ENCODE measurements at places on chromosomes 7 and 10.
A peak's percentile ranks its signal among the peaks of the same experiment; 100 is the strongest.

DNA sequence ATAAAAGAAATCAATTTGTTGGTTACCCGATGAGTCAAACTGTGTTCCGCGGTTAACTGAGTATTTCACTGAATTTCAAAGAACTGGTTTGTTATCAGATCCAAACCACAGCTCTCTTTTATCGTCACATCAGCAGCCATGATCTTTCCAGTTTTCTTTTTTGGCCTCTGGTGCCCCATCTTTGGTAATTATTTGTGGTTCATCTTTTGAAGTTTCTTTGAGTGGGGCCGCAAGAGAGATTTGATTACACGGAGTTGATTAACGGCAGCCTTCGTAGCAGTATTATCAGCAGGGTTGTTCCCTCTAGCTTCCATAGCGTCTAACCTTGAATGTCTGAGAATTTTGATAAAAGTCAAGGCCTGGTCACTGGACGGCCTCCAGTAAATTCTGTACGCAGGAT, 154.9 kb upstream of the TNRC18 start:
- DNase-seq = peak; percentile 12

DNA sequence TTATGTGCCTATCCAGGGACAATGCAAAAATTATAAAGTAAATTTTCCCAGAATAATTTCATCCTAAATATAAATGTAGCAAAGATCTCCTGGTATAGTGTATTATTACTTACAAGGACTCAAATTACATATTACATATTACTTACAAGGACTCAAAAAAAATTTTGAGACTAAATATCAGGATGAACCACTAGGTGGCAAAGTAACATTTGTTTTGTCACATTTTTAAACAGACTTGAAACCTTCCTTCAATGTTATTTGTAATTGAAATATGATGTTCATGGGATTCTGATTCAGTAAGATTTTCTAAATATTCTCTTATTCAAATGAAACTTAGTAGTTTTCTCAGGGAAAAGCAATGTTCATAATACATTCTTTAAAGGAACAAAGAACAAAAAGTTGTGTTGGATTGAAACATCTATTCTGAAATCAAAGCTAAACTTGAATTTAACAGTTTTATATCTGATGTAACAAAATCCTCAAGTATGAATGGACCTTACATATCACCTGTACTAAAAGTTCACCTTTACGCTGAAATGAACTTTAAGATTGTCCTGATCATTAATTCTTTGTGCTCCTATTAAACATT, 74.3 kb upstream of the GNAI1 start:
- DNase-seq = no peak

- DNase-seq = no peak
Measured at GRCh38 chr7:157587805-157588560, 251.2 kb downstream of the DNAJB6 start.

GRCh38 chr7:87116315-87116714, 35.9 kb upstream of the DMTF1 start:
- DNase-seq = no peak

GRCh38 chr10:49173201-49173772, 14.9 kb downstream of the TMEM273 start:
- DNase-seq = no peak

DNA sequence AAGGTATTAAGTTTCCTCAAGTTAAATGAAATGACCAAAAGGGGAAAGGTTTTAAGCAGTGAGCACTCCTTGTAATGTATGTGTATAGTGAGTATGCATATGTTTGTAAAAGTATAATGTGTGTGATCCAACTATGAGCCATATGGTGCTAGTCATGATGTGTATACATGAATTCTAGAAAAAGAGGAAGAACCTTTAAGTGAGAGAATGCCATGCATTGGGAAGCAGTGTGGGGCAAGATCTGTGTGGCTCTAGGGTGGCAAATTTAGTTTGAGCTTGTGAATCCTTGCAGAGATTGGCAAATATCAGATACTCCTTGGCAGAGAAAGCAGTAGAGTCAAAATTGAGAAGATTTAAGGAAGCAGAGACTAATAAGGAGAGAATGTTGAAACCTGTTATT, 435.0 kb downstream of the AUTS2 start:
- DNase-seq = no peak

- DNase-seq = no peak
Measured at GRCh38 chr10:66834802-66835201, 91.0 kb upstream of the LRRTM3 start.

- no peak for DNase-seq
Measured at GRCh38 chr10:130339091-130339490, 202.9 kb downstream of the GLRX3 start.

- no peak for DNase-seq
Measured at GRCh38 chr10:14524691-14525324, 194.1 kb upstream of the FRMD4A start.

DNA sequence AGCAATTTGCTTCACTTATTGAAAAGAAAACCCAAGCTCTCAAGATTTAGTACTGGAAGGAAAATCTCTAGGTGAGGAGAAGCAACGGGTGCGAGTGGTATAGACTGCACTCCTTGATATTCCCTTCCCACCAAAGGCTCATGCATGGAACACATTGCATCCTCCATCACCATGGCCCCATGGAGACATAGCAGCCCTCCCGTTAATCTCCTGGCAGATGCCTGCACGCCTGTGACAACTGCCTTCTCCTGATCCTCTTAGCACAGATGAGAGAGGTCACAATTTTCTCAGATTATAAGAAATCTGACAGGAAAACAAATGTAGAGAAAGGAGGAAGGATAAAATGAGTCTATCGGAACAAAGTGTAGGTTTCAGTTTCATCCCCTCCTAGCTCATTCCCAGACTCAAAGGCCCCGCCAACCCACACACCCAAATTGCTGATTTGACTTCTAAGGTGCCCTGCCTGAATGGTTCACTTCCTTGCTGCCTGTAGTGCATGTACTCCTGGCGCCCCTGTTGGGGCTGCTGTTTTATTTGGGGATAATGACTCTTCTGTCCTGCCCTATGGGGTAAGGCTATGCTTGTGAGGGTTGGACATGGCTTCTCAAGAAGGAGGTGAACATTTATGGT, 50.0 kb downstream of the PLXNA4 start:
- peak; percentile 45 for DNase-seq

GRCh38 chr10:33157103-33157502, 177.4 kb downstream of the NRP1 start:
- DNase-seq = no peak

DNA sequence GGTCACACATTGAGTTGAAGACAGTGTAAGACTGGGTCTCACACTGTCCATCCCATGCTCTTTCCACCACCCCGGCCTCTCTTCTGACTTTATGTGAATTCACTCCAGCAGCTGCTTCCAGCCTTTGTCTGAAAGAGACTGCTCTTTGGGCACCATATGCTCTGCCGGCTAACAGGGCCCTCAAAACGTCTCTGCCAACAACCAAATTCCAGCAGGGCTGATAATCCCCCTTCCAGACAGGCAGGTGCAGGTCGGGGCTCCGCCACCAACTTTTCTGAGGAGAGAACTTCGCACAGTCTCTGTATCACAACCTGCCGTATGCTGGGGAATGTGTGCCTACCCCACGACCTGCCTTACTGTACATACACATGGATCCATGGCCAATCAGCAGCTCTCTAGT, 64.3 kb downstream of the PLXNA4 start:
- DNase-seq = no peak

- no peak for DNase-seq
Measured at GRCh38 chr7:117937753-117938483, 64.7 kb upstream of the CTTNBP2 start.

- no peak for DNase-seq
Measured at GRCh38 chr10:11207560-11207844, 189.8 kb downstream of the CELF2 start.

GRCh38 chr7:29866490-29866930, 60.2 kb downstream of the WIPF3 start:
- no peak for DNase-seq
